Mesothelial cell of epicardium (in vitro differentiated cells): ENCODE measurements at places on chromosomes 1 and 21. TPM values are rescaled to one million over a fixed set of nuclear protein-coding genes. Genes with fewer than 3 reads are reported as not detected.

DNA sequence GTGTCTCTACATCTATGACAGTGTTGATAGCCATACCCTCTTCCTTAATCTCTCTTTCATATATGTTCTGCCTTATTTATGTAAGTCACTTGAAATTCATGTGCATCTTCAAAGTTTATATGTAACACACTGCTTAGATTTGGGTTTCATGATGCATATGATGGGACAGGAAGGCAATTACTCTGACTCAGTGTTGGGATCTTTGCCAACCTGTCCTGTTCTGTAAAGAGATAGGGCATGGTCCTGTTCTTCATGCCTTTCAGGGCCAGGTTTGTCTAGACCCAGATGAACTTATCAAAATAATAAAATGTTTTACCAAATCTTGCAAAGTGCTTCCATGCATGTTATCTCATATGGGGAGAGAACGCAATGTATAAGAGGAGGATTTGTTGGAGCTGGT lies 69.5 kb downstream of the TMPRSS15 start:
- no peak for DNase-seq

DNA sequence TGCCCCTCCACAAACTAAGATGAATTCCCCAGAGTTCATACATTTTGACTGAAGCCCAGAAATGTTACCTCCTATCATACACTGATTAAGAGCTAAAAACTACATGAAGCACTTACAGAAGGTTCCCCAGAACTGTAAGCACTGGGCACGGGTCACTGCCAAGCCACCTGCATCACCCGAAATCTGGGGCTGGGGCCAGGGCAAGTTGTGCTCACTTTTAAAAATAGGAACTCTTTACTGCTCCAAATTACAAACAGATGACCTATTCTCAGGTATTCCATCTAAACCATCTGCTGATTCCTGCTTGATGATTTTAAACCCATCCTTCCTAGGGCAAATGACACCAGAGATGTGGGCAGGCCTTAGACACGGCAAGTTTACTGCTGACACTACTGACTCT lies 4.8 kb downstream of the SETD4 start:
- DNase-seq, result no peak

- DNase-seq, result no peak
These were observed 15.3 kb downstream of the CLCC1 start for GRCh38 chr1:108947871-108948525.

Gene ELF3
- 111 to 112 TPM (median 112 TPM) in 3 replicates for total RNA-seq
